ENCODE measurements at places on chromosomes 1 and 21. TPM values are rescaled to one million over a fixed set of nuclear protein-coding genes. Genes with fewer than 3 reads are reported as not detected.

DNA sequence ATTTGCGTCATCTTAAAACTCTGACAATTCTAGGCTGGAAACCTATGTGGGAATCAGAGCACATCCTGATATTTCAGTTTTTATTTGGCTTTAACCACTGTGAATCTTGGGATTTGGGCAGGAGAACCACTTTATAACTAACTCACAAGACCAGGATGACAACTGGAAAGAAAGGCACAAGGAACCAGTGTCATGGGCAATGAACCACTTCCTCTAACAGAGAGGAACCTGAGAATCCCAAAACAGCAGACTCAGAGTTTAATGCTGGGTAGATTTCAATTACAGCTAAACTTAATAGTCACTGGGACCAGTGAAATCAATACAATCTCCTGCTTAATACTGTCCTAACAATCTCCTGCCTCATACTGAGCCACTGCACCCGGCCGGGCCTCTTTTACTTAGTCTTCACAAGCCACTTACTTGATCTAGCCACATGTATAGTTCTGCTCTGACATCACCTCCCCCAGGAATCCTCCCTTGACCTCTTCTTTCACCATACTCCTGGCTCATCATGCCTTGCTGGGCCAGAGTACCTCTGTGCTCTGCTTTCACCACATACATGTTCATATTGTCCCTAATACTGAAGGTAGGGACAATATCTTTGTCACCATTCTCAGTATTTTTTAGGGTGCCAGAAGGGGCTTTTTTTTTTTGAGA, 20.2 kb upstream of the SLFNL1 start:
- DNase-seq, result no peak

DNA sequence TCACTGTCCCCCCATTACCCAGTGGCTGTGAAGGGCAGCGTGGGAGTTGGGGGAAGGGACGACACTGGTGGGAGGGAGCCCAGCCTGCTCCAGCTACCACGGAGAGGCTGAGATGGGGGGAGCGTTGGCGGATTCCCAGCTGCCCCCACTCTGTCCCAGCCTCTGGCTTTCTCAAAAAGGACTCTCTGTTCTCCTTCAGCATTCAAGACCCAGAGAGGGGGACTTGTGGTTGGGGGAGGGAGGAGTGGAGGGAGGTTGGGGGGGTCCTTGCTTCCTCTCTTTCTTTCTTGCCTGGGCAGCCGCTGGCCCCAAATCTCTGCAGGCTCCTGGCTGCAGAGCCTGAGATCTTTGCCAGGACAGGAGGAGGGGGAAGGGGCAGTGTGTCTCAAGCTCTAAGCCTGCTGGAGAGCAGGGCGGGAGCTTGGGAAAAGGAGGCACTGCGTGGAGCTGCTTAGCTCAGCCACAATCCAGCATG, 2.2 kb downstream of the ATP1A2 start:
- DNase-seq, result no peak

DNA sequence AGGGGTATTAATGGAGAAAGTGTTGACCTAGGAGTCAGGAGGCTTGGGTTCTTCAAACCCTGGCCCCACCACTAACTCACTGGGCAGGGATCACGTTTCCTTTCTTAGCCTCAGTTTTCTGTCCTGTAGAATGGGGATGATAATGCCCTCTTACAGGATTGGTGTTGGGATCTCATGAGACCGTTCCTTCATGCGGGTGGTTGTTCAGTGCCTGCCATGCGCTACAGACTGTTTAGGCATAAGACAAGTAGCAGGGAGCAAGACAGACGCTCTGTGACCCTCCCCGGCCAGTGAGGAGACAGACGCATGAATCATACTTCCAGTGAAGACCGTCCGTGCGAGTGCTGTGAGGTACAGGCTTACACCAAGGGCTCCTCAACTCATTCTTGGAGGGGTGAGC, 81.7 kb downstream of the MAN1C1 start:
- no peak for DNase-seq

GRCh38 chr1:210434223-210434622, 105.5 kb downstream of the HHAT start:
- DNase-seq, result no peak

DNA sequence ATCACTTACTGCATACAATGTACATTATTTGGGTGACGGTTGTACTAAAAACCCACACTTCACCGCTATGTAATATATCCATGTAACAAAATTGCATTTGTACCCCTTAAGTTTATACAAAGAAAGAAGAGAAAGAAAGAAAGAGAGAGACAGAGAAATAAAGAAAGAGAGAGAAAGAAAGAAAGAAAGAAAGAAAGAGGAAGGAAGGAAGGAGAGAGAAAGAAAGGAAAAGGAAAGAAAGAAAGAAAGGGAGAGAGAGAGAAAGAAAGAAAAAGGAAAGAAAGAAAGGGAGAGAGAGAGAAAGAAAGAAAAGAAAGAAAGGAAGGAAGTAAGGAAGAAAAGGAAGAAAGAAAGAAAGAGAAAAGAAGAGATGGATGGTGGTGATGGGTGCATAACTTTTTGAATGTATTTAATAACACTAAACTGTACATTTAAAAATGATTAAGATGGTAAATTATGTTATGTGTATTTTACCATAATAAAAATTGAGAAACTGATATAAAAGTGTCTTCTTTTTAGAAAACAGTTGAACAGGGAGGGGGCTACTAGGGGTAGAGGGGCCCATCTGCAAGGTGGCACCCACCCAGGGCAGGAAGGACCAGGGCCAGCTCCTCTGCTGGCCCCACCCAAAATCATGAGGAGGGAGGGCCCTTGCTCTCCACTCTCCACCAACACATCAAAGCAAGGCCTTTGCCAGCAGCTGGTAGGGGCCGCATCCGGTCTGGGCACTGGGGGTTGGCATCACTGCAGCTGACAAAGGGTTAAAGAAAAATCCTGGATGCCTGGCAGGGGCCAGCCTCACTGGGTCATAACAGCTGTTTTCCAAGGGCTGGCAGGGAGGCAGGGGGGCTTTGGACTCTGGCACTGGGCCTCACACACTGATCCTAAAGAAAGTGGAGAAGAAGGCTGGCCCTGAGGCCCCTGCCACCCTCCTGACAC, 153.9 kb upstream of the EDN2 start:
- no peak for DNase-seq

GRCh38 chr1:192958871-192959270, 100.3 kb downstream of the UCHL5 start:
- DNase-seq, result no peak

DNA sequence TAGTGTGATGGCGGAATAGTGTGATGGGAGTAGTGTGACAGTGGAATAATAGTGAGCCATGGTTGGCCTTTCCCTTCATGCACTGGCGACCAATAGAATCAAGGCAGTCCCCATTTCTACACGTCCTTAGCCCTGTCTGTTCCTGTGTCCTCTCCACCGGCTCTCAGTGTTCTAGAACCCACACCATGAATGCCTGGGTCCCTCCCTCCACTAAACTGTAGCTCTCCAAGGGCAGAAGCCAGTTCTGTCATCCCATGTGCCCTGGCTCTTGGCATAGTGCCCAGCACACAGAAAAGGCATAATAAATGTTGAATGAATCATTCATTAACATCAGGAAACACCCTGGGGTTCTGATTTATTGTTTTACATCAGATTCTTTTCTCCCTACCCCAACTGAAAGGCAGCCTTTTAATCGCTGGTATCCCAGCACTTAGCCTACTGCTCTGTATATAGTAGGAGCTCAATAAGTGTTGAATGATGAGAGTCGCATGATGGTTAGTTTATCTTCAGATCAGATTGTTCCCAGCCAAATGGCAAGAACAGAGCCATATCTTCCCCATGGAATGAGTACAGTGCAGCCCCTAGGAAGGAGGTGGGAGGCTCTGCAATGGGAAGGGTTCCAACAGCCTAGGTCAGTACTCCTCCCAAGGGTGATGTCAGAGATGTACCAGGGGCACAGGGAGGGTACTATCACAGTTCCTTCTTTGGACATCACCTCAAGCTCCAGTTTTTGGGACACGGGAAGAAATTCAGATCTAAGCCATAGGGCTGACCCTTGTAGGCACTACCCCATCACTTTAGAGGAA, 325.7 kb downstream of the HHAT start:
- DNase-seq, result no peak

DNA sequence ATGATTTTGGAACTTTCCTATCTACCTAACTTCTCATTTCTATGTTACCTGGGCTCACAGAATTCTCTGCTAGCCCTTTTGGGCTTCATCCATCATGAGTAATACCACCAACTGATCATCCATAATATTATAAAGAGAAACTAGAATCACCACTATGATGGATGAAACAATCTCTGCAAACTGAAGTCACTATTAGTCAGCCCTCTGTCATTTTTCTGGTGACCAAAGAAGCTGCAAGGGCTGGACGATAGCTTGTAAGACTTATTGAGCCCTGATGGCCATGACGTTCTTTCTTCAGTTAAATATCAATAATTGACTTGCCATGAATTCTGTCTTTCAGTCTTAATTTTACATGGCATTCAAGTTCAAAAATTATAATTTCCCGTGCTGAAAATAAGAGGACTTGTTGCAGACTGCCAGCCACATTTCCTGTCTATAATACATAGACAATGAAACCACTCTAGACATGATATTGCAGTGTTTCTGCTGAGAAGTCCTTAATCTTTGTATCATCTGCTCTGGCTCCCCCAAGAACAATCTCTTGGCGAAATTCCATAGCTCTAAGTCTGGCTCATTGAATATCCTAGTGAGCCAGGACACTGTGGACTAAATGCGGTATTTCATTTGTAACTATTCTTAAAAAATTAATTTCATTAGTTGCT, 655.0 kb upstream of the CAMK1G start:
- DNase-seq, result no peak

GRCh38 chr1:37047542-37047941, 13.2 kb upstream of the GRIK3 start:
- DNase-seq, result no peak

GRCh38 chr1:153774026-153774595, 1.1 kb upstream of the SLC27A3 start:
- no peak for DNase-seq

The KCNC4 gene
- 5.1 TPM for total RNA-seq

The RSPH1 gene
- not detected for total RNA-seq

The CCDC17 gene
- 1.2 TPM for total RNA-seq

The ADGRB2 gene
- total RNA-seq, result 16.1 TPM

The PSRC1 gene
- 1.2 TPM for total RNA-seq

Measured in Right ventricle myocardium inferior (tissue), 1 donor.